ENCODE measurements at places on chromosomes 4 and X.

DNA sequence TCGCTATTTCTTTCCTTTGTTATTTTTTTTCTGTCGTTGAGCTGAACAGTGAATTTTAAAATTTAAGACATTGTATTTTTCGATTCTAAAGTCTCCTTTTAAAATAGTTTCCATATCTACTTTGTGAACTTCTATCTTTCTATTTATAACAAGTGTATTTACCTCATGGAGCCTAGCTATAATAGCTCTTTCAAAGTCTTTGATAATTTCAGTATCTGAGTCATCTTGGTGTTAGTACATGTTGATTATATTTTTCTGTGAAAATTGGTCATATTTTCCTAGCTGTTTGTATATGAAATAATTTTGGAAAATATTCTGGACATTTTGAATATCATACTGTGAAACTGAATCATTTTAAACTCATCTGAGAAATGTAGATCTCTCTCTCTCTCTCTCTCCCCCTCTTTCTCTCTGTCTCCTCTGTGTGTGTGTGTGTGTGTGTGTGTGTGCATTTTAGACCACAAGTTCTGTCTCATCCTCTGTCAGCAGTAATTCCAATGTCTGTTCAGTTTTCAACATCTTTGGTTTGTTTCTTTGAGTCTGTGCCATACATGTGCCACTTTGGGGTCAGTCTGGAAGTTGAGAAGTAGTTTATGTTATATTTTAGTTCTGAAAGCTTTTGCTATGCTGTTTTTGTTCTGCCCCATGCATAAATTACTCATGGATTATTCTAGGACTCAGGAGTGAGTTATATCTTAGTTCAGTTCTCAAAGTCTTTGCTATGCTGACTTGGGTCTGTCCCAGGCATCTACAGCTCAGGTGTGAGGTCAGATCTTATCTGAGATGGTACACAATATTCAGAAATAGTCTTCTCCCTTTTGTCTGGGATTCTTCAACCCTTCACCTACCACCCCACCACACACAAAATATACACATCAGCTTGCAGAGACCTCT lies 366.4 kb upstream of the CASK start:
- DNase-seq: no peak

DNA sequence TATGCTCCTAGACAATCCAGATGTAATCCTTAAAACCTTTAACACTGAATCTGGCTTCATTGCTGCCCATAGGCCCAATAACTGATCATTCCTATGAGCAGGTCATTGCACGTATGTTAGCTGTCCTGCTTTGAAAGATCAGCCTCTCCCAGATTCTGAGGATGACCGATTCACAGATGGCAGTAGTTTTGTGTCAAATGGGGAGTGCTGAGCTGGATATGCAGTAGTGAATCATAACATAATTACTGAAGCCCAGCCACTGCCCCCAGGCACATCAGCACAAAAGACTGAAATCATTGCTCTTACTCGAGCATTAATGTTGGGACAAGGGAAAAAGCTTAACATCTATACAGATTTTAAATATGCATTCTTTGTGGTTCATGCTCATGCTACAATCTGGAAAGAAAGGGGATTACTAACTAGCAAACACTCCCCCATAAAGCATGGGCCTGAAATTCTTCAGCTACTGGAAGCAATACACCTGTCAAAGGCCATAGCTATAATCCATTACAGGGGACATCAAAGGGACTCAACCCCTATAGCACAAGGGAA lies 16.4 kb upstream of the ZNF280C start:
- no peak for DNase-seq

DNA sequence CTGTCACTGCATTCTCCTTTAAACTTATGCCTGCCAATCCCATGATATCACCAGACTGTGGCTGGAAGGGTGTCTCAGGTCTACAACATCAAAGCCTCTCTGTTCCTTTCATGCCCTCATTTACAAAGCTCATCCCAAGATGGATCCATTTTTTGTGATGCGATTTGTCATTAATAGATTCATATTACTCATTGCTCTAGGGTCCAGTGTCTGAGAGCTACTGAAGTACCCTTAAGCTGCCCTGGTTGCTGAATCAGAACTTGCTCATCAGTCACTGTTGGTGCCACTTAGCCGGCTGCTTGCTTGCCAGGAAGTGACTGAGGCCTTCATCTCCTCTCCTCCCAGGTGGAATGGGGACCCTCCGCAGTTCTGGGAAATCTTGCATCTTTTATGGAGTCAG lies 395.5 kb upstream of the BOD1L1 start:
- no peak for DNase-seq

- no peak for DNase-seq
These were observed 61.1 kb upstream of the DCTD start for GRCh38 chr4:182978152-182978827.

DNA sequence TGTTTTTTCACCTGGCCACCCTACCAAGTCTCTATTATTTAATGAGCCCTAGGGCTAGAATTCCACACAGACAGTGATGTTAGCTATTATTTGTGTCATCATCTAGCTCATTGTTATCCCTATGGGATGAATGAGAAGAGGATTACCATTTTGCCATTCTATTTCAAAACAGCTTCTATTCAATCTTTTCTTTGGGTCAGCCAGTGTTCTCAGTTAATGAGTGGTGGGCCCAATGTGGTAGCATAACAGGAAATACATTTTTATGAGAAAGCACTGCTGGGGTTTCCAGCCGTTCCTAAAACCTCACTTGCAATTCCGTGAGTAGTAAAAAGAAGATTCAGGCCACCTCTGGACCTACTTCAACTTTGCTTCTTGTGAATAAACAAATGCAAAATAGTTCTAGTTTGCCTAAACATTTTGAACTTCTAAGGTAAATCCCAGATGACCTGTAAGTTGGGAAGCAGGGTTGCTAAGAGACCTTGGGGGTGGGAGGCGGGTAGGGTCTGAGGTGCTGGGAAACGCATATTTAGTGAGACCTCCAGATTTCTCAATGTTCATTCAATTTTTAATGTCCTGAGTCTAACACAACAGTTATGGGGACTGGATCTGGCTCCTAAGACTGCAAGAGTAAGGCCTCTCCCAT lies 24.8 kb upstream of the CYP2U1 start:
- no peak for DNase-seq

- no peak for DNase-seq
These were observed 198.6 kb downstream of the ARHGAP24 start for GRCh38 chr4:85673540-85673939.

- DNase-seq: no peak
These were observed 73.8 kb upstream of the MXD4 start for GRCh38 chr4:2335729-2336101.

DNA sequence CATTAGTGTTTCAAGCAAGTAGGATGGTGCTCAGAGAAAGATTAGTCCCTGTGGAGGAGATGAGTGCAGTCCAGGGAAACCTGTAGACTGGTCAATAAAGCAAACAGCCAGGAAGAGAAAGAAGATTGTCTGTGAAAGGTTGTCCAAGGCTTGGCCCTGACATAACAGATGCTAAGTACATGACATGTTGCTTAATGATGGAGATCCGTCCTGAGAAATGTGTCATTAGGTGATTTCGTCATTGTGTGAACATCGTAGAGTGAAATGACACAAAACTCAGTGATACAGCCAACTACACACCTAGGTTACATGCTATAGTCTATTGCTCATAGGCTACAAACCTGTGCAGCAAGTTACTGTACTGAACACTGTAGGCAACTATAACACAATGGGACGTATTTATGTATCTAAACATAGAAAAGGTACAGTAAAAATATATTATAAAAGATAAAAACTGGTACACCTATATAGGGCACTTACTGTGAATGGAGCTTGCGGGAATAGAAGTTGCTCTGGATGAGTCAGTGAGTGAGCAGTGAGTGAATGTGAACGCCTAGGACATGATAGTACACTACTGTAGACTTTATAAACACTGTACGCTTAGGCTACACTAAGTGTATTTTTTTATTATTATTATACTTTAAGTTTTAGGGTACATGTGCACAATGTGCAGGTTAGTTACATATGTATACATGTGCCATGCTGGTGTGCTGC lies 9.0 kb upstream of the PRSS48 start:
- DNase-seq: no peak

- no peak for DNase-seq
These were observed 186.5 kb upstream of the IL15 start for GRCh38 chr4:141449927-141450326.

DNA sequence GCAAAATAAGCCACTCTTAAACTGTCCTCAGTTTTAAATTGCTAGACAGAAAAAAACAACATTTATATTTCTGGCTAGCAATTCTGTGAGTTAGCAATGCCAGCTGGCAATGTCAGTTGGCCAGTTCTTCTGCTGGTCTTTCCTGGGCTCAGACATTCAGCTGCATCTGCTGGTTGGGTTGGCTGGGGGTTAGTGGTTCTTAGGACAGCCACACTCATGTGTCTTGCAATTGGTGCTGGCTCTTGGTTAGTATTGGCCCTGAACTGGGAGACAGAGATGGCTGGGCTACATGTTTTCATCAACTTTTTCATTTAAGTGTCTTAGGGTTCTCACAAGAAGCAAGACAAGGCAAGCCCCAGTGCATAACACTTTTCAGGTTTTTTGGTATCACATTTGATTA lies 48.0 kb upstream of the PDLIM5 start:
- no peak for DNase-seq

- no peak for DNase-seq
These were observed 671.2 kb downstream of the PCDH18 start for GRCh38 chr4:136861091-136861490.

- no peak for DNase-seq
These were observed 18.9 kb downstream of the PPID start for GRCh38 chr4:158704274-158704673.

- no peak for DNase-seq
These were observed 335.5 kb upstream of the IGFBP7 start for GRCh38 chr4:57445686-57446085.

DNA sequence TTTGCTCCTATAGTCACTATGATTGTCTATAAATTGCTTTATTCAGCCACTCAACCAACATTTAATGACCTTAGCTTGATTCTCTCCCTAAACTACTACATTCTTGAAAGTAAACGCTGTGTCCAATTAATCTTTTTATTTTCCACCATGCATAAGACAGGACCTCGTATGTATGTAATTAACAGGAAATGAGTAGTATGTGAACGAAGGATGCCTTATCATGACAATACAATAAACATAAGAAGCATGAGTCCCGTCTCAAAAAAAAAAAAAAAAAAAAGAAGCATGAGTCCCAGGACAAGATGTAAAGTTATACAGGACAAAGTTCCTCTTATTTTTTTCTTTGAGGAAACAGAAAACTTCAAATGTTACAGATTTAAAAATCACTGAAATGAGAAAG lies 92.5 kb downstream of the PPP3CA start:
- no peak for DNase-seq

DNA sequence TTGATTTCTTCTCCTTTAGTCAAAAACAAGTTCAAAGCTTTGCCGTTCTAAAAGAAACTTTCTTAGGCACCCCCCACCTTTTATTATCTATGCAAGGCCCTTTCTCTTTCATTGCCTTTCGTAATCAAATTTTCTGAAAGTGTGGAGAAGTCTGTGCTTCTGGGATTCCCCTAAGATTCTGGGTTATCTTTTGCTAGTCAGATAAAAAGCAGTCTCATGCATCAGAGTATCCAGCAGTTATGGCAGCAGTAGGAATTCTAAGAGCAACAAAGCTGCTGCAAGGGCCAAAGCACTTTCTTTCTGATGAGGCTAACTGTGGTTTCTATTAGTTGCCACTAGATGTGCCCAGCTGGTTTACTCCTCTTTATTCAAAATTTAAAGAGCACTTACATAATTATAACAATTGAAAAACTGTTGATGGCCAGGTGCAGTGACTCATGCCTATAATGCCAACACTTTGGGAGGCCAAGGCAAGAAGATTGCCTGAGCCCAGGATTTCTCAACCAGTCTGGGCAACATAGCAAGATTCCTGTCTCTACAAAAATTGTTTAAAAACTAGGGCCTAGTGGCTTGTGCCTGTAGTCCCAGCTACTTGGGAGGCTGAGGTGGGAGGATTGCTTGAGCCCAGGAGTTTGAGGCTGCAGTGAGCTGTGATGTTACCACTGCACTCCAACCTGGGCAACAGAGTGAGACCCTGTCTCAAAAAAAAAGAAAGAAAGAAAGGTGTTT lies 296.2 kb downstream of the PAPSS1 start:
- no peak for DNase-seq

GRCh38 chrX:69107231-69107739 lies 58.0 kb downstream of the PJA1 start:
- no peak for DNase-seq

DNA sequence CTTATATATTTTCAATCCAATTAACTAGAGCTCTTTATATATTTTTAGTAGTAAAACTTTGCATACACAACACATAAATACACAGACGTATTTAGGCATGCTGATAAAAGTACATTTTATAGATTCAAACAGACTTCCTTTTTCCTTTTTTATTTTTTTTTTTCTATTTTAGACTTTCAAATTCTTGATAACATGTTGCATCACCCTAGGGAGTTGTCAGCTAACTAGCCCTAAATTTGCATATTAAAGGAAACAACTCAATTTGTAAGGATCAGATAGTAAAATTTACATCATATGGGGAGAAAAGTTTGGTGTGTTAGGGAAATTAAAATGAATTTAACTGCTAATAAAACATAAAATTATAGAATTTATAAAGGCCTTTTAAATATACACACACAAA lies 47.4 kb upstream of the APOOL start:
- no peak for DNase-seq

- DNase-seq: no peak
These were observed 11.0 kb upstream of the DUSP9 start for GRCh38 chrX:153635788-153636668.

DNA sequence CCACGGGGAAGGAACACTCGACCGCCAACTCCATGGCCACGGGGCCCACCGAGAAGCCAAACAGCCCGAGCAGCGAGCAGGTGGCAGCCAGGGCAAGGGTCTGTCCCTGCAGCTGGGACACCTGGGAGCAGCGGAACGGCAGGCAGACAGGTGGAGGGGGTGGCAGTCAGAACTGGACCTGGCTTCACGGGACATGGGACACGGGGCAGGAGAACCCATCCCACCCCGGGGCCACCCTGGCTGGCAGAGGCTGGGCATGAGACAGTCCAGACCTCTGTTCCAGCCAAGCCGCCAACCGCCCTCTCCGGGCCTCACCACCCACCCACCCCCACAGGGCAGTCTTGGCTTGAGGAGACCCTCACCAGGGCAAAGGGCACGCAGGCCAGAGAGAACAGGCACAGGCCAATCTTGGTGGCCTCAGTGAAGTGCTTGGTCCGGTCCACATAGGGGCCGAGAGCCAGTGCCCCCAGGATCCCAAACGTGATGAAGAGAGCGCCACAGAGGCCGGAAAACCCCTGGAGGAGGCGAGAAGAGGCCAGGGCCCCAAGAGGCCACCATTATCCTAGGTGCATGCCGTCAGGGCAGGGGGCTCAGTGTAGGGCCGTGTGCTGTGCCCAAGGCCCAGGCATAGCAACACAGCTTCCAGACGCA lies 5.6 kb downstream of the SLC49A3 start:
- no peak for DNase-seq

All from activated CD4-positive, CD25-positive, alpha-beta regulatory T cell treated with anti-CD3 and anti-CD28 coated beads, Interleukin-2, amount 50 U/mL, for 16 hours (primary cell).